ENCODE measurements at places on chromosomes 5 and 9. TPM values are rescaled to one million over a fixed set of nuclear protein-coding genes. Genes with fewer than 3 reads are reported as not detected.

SLC45A2 gene
- not detected for total RNA-seq

DNA sequence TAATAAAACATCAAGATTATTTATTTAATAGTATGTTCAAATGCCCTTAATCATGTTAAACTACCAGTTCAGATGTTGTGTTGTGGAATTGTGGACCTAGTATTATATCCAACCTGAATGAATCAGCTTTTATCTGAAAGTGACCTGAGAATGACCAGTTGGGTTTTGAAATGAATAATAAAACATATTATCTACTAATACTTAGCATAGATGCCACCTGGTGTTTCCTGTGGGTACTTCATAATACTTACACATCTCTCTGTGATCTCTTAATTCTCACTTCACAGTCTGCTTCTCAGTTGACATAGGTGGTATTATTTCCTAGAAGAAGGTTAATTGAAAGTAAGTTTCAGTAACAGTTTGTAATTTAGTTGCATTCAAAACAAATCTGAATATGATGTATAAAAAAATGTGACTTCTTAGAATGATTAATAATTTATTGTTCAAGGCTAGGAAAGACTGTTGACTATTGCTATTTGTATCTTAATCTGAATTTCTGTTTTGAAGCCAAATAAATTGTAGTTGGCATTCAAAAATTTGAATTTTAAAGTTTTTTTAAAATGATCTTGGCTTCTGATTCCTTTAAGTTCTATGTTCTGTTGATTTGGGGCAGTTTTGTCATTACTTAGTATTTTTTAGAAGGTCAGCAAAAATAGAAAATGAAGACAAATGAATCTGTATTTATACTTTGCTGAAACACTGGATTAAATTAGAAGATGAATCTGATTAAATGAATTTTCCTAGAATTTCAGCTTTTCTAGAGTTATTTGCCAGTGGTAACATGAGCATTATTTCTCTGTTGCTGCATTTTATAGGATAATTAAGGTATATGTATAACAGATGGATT, 48.2 kb downstream of the KIF2A start:
- DNase-seq, result peak; percentile 31

GRCh38 chr5:113170707-113171106, 194.1 kb downstream of the DCP2 start:
- no peak for DNase-seq

- DNase-seq, result no peak
Measured at GRCh38 chr5:158785397-158785796, 314.3 kb downstream of the EBF1 start.

GRCh38 chr5:163460562-163461171, at the start of gene HMMR:
HMMR (plus strand) TSS chr5:163460632; CDS start chr5:163460693, 61 bp downstream.
- no peak for DNase-seq

LCN9 gene
- not detected for total RNA-seq

STXBP1 gene
- total RNA-seq, result 40.6 TPM

DNA sequence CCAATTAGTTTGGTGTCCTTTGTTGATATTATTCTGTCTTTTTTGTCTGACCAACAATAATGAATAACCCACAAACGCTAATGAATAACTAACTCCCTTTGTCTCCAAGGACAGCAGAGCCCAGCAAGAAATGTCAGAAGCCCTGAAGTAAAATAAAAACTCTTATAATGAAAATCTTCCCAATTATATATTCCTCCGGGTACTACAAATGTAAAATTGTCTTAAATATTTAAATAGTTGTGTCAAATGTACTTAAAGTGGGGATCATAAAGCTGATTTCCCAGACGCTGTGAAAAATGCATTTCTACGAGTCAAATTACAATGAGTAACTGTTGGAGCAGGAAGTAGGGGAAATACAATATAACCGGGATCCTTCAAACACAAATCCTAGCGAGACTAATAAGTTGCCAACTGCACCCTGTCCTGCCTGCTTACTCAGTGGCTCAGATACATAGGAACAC, 22.3 kb downstream of the GLIS3 start:
- DNase-seq, result no peak

Measured in HCT116 (cell line).